ENCODE measurements at places on chromosomes 7 and 10. TPM values are rescaled to one million over a fixed set of nuclear protein-coding genes. Genes with fewer than 3 reads are reported as not detected.
A peak's percentile ranks its signal among the peaks of the same experiment; 100 is the strongest.

DNA sequence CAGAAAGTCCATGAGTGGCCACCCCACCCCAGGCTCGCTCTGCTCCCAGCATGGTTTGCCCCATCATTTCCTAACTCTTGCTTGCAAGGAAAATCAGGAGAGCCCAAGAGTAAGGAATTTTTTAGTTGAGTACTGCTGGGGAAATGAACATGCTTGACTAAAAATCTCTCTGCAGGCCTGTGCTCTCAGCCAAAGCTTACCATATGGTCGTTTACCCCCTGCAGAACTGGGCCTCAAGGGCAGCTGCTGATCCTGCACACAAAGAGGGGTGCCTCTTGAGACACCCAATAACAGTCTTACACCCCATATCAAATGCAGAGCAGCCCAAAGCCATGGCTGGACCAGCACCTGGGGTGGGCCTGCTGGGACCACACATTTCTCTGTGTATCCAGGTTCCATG lies 183.2 kb downstream of the CXCL12 start:
- H3K4me1 ChIP-seq, result no peaks in the 10 kb centered on the region
- no peaks in the 10 kb centered on the region for H3K36me3 ChIP-seq
- no peak for DNase-seq
- H3K27ac ChIP-seq, result no peak overlapping the region

The EN2 gene
- not detected for total RNA-seq

- H3K4me3 ChIP-seq, result peak overlapping the region; percentile 87
- peak overlapping the region; percentile 92 for H3K27ac ChIP-seq
- no peak for DNase-seq
- no peaks in the 10 kb centered on the region for H3K27me3 ChIP-seq
- H3K36me3 ChIP-seq, result peaks cover 13% of the 10 kb centered on the region
- H3K4me1 ChIP-seq, result peaks cover 67% of the 10 kb centered on the region
Measured at GRCh38 chr10:80203835-80204676, 1.3 kb downstream of the ANXA11 start.

DNA sequence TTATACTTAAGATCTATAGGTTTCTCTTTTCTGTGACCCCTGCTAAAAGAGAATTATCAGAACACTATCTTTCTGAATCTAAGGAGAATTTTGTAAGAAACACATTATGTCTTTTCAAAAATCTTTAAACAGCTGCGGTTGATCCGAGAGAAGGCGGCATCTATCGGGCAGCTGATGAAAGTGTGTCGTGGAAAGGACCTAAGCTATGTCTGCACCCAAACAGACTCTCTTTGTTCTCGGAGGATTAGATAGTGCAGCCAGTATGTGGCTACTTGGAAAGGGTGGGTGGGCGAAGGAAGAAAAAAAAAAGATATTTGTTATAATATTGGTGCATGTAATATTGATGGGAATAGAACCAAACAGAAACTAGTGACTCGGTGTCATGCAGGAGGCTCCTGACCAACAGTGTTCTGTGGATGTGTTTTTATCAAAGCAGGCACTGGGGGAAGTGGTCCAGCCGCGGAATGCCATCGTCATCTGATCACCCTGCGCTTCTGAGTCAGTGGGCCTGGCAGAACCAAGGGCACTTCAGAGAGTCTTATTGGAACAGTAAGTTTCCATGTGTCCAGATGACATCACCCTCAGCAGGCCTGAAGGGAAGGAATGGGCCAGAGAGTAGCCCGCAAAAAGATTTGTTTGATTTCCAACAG lies 509.7 kb upstream of the AKR1E2 start:
- no peak overlapping the region for H3K27ac ChIP-seq
- H3K4me1 ChIP-seq, result no peaks in the 10 kb centered on the region
- DNase-seq, result no peak
- no peak overlapping the region for H3K4me3 ChIP-seq
- H3K36me3 ChIP-seq, result no peaks in the 10 kb centered on the region
- H3K27me3 ChIP-seq, result no peaks in the 10 kb centered on the region

The GRM8 gene
- total RNA-seq, result not detected

- no peaks in the 10 kb centered on the region for H3K36me3 ChIP-seq
- no peaks in the 10 kb centered on the region for H3K27me3 ChIP-seq
- no peak for DNase-seq
- no peaks in the 10 kb centered on the region for H3K4me1 ChIP-seq
- H3K27ac ChIP-seq, result no peak overlapping the region
Measured at GRCh38 chr7:81195033-81195432, 276.2 kb upstream of the SEMA3C start.

The CALCR gene
- total RNA-seq, result not detected

The CFAP70 gene
- 2.6 TPM for total RNA-seq

- H3K27ac ChIP-seq, result no peak overlapping the region
- H3K36me3 ChIP-seq, result no peaks in the 10 kb centered on the region
- no peak for DNase-seq
- no peak overlapping the region for H3K4me3 ChIP-seq
- no peaks in the 10 kb centered on the region for H3K27me3 ChIP-seq
- H3K4me1 ChIP-seq, result no peaks in the 10 kb centered on the region
Measured at GRCh38 chr10:29237786-29238185, 51.1 kb upstream of the LYZL1 start.

DNA sequence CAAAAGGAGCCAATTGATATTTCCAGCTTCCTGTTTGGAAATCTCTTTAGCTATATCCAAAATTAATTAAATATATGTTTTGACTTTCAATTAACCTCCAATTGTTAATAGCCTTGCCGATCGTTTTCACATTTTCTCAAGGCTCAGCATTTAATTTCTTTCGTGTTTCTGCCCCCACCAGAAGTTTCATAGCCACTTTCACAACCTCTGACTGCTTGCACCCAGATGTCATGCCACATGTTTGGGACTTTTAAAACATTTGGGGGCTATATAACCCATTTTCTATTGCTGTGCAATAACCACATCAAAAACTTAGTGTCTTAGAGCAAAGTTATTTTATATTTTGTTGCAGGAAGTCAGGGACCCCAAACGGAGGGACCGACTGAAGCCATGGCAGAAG lies 510.6 kb upstream of the CNTNAP2 start:
- H3K27ac ChIP-seq, result no peak overlapping the region
- H3K36me3 ChIP-seq, result no peaks in the 10 kb centered on the region

The CNNM1 gene
- total RNA-seq, result not detected

- no peaks in the 10 kb centered on the region for H3K36me3 ChIP-seq
- peaks cover 52% of the 10 kb centered on the region for H3K27me3 ChIP-seq
Measured at GRCh38 chr7:43112941-43113621, 634 bp downstream of the HECW1 start.

DNA sequence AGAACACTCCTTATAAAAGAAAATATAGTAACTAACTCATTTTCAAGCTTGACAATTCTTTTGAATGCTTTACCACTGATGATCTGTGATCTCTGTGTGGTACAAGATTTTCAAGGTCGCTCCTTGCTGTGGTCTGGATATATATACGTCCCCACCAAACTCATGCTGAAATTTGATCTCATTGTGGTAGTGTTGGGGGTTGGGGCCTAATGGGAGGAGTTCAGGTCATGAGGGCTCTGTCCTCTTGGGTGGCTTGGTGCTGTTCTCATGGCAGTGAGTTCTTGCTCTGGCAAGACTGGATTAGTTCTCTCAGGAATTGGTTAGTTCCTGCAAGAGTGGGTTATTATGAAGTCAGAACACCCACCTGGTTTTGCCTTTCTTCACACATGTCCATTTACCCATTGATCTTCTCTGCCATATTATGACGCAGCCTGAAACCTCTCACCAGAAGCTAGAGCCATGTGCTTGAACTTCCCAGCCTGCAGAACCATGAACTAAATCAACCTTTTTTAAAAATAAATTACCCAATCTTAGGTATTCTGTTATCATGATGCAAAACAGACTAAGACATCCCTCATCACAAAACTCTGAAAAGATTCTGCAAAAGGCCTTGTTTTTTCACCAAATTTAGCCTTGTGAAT lies 8.3 kb upstream of the EDRF1 start:
- peaks cover 5% of the 10 kb centered on the region for H3K27me3 ChIP-seq
- H3K27ac ChIP-seq, result no peak overlapping the region
- H3K4me1 ChIP-seq, result no peaks in the 10 kb centered on the region
- no peak for DNase-seq

DNA sequence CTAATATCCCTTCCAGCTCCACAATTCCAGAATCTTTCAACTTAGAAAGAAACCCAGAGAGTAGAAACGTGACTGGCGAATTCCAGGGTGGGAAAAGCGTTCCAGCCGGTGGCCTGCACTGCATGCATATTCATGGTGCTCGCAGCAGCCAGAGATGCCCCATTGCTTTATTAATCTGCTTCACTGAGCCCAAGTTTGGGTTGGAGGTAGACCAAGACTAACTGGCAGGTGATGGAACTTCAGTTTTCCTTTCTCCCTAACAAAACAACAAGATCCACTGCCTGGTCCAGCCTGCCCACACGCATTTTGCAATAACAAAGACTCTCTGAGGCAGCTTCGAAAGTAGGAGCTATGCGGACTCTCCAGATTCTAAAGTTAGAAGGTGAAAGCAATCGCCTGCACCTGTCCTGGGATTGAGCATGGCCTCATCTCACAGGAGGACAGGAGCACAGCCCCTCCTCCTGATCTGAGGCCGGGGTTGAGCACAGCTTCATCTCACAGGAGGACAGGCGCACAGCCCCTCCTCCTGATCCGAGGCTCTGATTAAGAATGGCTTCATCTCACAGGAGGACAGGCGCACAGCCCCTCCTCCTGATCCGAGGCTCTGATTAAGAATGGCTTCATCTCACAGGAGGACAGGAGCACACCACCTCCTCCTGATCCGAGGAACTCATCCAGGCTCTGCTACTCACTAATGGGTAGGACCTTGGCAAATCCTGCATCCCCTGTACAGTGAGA lies 127.8 kb upstream of the LANCL2 start:
- H3K4me1 ChIP-seq, result no peaks in the 10 kb centered on the region
- H3K27ac ChIP-seq, result no peak overlapping the region
- no peak for DNase-seq

The CARD11 gene
- total RNA-seq, result 118 TPM

The MOGAT3 gene
- total RNA-seq, result not detected

DNA sequence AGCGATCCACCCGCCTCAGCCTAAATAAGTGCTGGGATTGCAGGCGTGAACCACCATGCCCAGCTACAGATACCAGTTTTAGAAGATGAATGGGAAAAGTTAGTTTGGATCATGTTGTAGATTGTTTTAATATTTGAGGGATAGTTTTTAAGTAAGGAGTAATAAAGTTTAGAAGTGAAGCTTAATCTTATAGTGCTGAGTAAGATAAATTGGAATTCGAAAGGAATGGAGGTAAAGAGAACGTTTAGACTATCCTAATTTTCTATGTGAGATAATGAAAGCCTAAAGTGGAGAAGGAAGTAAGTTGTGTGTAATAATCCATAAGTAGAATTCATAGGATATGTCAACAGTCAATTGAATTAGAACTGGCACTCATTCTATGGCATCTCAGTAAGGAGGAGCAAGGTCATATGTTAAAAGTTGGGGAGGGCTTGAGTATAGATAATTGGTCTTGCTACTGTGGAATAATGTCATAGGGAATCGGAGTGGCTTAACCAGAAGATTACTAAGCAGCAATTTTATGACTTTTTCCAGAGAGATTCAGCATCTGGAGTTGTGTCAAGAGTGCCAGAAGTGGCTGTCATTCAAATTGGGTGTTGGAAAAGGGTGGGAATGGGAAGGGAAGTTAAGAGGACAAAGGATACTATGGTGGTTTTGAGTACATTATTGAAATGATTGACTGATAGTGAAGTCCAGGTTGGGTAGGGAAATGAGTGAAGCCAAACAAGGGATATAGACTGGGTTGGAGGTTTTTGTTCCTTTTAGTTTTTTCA lies 12.1 kb downstream of the TAX1BP1 start:
- no peak overlapping the region for H3K4me3 ChIP-seq
- no peak for DNase-seq
- peaks cover 5% of the 10 kb centered on the region for H3K4me1 ChIP-seq
- no peaks in the 10 kb centered on the region for H3K27me3 ChIP-seq
- no peak overlapping the region for H3K27ac ChIP-seq

The LBX1 gene
- total RNA-seq, result not detected

DNA sequence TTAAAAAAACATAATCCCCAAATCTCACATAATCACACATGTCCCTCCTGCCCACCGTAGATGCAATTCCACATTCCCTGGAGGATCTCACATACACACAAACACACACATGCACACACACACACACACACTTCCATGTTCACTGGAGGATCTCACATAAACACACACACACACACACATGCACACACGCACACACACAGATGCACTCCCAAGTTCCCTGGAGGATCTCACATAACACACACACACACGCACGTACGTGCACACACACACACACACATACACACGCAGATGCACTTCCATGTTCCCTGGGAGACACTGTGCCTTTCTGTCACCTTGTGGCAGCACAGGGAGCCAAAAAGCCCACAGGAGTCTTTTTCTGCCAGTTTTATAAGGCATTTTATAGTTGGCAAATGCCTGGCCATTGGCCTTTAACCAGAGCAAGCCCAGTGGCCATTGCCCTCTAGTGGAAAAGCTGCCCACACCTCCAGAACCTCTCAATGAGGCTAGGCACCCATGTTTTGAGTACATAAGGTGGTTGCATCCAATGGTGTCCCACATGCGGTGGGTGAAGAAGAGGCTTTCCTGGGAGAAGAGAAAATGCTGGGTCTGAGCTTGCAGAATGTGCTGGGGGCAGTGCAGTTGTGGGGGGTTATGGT lies 115.4 kb upstream of the ACBD5 start:
- no peaks in the 10 kb centered on the region for H3K27me3 ChIP-seq
- H3K4me3 ChIP-seq, result no peak overlapping the region
- no peak for DNase-seq
- no peaks in the 10 kb centered on the region for H3K4me1 ChIP-seq
- H3K36me3 ChIP-seq, result no peaks in the 10 kb centered on the region
- H3K27ac ChIP-seq, result no peak overlapping the region

DNA sequence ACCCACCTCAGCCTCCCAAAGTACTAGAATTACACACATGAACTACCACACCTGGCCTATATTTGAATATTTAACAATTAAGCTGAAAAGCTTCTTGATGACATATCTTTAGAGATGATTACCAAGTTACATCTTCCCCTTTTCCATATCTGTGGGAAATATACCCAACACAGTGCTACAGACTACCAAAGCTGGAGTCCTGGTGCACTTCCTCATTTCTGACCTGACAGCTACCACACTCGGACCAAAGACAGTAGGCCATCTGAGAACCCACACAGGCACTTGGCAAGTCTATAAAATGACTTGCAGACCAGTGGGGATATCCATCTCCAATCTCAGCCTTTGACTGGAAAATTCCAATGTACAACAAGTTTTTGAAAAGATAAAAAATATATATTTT lies 270.4 kb upstream of the KLF14 start:
- H3K4me1 ChIP-seq, result peaks cover 59% of the 10 kb centered on the region
- H3K27ac ChIP-seq, result no peak overlapping the region
- no peaks in the 10 kb centered on the region for H3K27me3 ChIP-seq

DNA sequence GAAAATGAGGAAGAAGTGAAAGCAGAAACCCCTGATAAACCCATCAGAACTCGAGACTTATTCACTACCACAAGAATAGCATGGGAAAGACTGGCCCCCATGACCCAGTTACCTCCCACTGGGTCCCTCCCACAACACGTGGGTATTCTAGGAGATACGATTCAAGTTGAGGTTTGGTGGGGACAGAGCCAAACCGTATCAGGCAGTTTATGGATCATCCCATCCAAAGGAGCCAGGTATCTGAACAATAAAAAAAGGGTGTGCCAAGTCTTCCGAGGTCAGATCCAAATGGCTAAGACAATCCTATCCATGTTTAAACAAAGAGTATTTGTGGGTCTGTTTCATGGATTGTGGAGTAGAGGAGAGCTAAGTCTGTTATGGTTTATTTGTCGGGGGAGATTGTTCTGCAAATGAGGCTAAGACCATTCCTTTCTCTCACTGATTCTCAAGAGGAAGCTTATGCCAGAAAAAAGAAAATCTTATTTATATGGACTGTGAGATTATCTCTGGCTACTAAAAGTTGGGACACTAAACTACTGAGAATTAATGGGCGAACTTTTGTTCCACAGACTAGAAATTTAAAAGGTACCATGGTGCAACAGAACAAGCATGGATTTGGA lies 203.7 kb downstream of the IPMK start:
- H3K4me1 ChIP-seq, result no peaks in the 10 kb centered on the region
- no peaks in the 10 kb centered on the region for H3K27me3 ChIP-seq
- H3K4me3 ChIP-seq, result no peak overlapping the region
- H3K36me3 ChIP-seq, result no peaks in the 10 kb centered on the region
- no peak overlapping the region for H3K27ac ChIP-seq

The SLC18A3 gene
- total RNA-seq, result not detected
